ENCODE measurements at places on chromosomes 11 and 22. TPM values are rescaled to one million over a fixed set of nuclear protein-coding genes. Genes with fewer than 3 reads are reported as not detected.

INS gene
- not detected for total RNA-seq

MCAT gene
- 13.8 TPM for total RNA-seq

KCNJ11 gene
- total RNA-seq, result 27.9 TPM

SPON1 gene
- total RNA-seq, result 32.7 TPM

- no peak for DNase-seq
Observed at GRCh38 chr22:37335806-37336199, 53.5 kb downstream of the CYTH4 start.

GRCh38 chr11:4699697-4700435, 2.2 kb upstream of the OR51E2 start:
- DNase-seq, result no peak

DNA sequence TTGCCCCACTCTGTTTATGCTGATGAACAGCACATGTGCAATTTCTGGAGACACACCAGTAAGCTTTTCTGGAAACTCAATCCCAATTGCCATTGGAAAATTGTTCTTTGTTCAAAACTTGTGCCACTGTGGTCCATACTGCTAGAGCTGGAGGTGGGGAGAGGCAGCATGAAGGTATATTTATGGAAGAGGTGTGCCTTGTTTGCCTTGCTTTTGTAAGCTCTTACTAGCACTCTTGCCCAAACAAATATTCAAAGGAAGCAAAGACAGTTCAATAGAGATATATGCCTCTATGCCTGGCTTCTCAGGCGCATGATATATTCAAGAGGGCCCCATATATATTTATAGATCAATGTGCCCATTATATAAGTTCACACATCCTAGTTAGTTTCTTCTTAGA, 42.7 kb downstream of the TIMP3 start:
- DNase-seq, result no peak

- no peak for DNase-seq
Observed at GRCh38 chr22:43948836-43949406, 6.3 kb upstream of the SAMM50 start.

DNA sequence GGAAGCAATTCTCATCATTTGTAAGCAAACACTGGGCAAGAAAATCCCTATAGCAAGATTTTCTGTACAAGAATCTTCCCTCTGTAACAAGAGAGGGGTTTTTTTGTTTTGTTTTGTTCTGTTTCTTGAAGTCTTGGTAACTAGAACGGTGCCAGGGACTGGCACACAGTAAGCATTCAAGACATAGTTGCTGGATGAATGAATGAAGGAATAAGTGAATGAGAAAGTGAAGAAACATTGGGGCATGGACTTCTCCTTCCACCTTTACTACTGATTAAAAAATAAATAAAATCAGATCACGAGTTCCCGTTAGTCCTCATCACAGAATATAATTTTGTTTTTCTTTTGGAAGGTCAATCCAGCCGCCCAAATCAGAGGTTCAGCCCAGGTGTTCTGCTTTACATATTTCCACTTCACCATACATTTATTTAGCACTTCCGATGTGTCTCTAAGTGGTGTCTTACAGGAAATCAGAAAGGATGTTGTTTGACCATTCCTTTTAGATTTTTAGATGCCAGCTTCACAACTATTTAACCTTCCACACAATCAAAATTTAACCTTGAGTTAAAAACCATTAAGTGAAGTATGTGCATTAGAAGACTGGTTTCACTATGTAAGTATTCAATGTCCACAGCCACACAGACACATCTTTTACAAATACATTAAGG, 281.2 kb downstream of the CADM1 start:
- DNase-seq, result no peak

DNA sequence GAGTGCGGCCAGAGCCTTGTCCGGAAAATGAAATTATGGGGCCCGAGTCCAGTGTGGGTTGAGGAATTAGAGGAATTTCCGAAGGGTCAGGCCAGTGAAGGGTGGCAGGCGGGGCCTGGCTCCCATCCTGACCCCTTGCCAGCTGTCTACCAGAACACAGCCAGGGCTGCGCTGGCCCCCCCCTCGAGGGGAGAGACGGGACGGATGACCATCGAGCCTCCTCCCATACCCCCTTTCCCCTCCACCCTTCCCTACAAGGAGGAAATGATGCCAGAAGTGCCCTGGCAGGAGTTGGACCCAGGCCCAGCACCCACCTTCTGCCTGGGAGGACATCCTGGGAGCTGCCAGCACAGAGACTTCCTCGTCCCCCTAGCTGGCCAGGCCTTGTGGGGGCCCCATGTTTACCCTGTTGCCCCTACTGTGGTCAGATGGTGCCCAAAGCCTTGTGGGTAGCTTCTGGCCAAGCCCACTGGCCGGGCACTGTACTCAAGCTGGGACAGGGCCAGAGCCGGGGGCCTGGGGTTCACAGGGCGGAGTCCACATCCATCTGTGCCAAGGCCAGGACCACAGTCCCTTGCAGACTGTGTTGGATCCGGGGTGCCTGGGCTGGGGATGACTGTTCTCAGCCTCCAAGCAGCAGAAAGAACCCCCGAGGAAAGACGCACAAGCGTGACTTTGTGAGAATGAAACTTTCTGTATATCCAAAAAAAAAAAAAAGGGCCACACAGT, 20.8 kb downstream of the ARVCF start:
- peak; percentile 87 for DNase-seq

- DNase-seq, result no peak
Observed at GRCh38 chr11:115657586-115657985, 153.4 kb upstream of the CADM1 start.

DNA sequence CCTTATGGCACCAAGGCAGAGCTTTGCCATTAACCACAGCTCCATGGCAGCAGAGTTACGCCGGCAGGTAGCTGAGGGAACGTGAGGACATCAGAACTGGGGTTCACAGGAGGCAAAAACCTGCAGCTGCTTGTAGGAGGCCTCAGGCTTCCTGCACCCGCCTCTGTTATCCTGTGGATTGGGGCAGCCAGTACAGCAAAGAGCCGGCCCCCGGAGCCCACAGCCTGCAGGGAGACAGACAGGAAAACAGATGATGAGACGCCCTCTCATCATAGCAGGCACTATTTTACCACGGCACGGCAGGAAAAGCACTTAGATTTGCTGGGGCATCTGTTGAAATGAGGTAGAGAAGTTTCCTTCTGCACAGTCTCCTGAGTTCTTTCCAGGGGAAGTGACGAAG, 870.3 kb downstream of the TBC1D22A start:
- DNase-seq, result no peak

DNA sequence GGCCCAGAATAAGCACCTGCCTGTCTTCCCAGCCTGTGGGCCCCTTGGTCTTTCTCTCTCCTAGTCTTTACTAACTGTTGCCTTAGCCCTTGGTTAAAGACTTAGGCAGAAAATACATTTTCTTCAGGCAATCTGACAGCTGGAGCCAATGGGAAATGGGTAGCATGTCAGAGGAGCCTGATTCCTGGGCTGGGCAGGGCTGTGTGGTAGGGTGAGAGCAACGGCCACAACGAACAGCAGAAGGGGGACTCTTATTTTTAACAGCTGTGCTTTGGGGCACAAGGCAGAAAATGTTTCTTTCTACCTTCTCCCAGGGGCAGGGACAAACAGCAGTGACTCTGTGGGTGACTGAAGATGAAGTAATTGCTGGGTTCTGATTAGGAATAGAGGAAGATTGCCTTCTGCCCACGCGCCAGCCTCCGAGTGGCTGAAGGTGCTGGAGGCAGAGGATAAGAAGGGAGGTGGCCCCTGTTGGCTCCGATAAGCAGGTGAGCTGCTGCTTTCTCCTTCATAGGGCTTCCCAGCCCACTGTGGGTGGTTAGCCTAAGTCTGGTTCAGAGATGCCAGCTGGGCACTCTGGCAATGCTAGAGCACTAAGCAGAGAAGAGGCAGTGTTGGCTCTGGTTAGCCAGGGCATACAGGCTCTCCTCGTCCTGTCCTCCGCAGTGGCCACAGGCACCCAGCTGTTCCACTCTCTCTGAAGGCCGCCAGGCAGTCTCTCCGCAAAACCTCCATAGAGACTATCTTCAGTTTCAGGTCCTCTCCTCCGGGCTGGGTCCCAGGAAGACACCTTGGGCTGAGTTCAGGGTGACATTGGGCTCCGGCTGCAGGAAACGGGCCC, 1.5 kb downstream of the YPEL4 start:
- DNase-seq, result no peak

DNA sequence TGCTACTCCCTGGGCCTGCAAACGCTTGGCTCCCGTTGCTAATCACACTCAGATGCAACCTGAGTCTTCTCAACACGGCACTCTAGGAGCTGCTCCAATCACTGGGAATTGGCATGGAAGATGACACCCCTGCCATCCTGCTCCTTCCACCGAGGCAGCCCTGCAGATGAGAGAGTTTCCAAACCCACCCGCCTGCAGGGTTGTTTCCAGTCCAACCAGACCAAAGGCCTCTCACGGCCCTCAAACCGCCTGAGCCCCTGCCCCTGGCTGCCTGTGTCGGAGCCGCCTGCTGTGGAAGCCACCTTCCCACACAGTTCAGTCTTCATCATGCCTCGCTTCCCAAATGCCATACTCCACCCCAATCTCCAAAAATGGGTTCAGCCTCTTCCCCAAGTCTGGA, 36.8 kb upstream of the TP53I11 start:
- no peak for DNase-seq

DNA sequence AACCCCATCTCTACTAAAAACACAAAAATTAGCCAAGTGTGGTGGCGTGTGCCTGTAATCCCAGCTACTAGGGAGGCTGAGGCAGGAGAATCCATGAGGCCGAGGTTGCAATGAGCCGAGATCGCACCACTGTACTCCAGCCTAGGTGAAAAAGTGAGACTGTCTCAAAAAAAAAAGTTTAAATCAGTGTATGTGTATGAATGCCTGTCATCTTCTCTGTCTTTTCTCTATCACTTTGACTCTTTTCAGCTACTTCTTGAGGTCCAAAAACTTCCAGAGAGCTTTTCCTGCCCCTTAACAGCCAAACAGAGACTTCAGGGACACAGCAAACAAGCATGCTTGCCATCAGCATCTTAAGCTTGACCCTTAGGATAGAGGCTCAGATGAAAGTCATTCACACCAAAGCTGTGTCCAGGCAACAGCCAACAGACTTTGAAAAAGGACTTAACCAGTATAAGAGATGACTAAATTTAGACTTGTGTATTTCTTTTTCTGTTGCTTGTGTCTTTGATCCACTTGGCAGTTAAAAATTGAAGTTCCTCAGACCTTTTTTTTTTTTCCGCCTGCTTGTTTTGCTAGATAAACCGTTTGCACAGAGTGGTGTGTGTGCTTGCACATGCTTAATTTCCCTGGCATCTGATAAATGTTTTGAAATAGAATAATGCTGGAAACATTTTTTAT, 151.9 kb downstream of the DBX1 start:
- DNase-seq, result no peak

- DNase-seq, result peak; percentile 70
Observed at GRCh38 chr11:114079511-114080065, 20.1 kb downstream of the ZBTB16 start.

DNA sequence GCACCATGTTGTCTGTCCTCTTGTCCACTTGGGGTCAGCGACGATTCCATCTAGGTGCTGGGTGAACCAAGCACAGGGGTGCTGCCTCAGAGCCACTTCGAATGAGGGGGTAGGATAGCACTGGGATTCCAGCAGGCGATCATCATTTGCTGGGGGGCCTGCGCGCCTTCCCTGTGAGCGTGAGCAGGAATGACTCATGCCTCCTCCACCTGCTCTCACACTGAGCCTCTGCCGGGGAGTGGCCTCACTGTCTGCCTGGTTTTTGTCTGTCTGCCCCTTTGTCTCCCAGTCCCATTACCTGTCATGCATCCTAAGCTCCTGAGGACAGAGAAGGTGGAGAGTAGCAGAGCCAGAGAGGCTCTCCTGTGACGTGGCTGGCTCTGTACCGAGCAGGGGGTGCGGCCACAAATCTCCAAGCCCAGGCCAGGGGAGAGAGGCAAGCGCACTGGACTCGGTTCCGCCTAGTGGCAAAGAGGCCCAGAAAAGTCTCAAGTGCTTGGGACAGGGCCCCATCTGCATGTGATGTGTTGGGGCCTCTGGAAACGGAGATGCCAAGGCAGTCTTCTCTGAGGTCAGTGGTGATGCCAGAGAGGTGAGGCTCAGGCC, 30.8 kb downstream of the RSPH14 start:
- no peak for DNase-seq

DNA sequence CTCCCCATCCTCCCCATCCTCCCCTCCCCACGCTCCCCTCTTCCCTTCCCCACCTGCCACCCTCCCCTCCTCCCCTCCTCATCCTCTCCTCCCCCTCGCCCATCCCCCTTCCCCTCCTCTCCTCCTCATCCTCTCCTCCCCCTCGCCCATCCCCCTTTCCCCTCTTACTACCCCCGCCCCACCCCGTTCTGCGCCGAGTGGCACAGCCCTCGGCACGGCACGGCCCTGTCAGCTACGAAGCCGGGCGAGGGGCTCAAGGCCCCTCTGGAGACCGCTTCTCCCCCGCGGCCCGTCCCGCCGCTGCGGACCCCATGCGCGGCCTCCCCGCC, 449.9 kb downstream of the OPCML start:
- peak; percentile 59 for DNase-seq

DNA sequence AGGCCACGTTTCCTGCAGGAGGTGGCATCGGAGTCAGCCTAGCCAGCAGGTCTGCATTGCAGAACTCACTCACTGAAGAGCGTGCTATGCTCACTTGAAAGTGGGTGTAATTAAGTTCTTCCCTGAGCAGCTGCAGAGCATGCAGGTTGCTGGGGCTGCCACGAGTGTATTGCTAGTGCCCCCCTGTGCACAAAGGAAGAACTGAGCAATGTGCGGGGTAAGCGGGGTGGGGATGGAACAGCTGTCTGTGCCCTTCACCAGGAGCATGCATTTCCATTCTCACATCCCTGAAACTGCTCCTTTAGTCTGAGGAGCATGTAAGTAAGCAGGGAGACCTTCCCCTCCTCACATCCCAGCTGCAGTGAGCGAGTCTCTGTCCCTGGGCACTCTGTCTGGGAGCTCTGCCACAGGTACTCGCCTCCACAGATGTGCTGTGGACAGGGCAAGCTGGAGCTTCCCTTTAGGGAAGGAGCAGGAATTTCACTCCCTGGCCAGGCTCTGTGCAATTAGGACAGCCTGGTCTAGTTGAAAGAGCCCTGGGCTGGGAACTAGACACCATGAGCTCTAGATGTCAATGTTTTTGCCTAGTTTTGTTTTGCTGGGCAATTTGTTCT, 1031.8 kb downstream of the NTM start:
- peak; percentile 53 for DNase-seq

DNA sequence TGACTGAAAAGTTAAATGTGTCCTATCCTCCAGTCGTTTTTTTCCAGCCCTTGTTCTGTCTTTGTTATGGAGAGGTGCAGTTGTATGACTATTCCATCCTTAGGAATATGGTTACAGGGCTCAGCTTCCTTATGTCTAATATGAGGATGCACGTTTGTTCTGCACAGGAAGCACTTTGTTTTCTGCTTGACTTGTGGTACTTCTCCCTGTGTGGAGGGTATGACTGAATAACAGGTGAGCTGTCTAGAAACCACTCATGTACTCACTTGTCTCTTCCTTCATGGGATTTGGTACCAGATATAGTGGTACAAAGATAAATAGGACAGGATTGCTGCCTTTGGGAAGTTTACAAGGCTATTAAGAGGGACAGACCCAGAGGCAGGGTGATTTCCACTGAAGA, 17.4 kb downstream of the CABIN1 start:
- no peak for DNase-seq
